AG04449 (cell line): ENCODE measurements at places on chromosomes 13 and 19.
A peak's percentile ranks its signal among the peaks of the same experiment; 100 is the strongest.

DNA sequence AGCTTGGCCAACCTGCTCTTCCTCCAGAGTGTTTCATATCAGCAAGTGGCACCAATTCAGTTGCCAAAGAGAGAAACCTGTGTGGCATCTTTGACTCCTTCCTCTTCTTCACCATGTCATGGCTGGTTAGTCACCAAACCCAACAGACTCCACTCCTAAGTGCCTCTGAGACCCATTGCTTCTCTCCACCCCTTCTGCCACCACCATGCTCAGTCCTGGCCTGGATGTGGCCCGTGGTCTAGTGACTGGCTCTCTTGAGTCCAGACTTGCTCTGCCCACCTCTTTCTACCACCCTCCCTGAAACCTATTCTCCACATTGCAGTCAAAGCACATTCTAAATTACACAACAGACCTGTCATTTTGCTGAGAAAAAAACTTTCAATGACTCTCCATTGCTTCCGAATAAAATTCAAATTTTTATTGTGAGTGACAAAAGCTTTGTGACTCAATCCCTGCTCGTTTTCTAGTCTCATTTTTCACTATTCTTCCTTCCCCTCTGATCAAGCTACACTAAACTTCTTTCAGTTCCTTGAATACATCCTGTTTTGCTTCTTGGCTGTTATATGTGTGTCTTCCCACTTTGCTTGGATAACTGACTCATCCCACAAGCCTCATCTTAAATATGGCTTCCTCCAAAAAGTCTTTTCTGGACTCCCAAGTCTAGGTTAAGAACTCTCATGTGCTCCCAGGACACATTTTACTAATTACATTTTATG, 12.0 kb upstream of the TNFSF11 start:
- no peak for DNase-seq

DNA sequence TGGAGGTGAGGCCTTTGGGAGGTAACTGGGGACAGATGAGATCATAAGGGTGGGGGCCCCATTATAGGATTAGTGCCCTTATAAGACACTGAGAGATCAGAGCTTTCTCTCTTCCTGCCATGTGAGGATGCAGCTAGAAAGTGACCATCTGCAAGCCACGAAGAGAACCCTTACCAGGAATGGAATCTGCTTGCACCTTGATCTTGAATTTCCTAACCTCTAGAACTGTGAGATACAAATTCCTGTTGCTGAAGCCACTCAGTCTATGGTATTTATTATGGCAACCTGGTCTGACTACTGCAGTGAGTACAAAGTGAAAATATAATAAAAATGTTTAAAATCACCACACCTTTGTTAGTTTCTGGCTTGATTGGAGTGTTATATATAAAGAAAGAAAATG, 388.0 kb downstream of the LMO7 start:
- no peak for DNase-seq

DNA sequence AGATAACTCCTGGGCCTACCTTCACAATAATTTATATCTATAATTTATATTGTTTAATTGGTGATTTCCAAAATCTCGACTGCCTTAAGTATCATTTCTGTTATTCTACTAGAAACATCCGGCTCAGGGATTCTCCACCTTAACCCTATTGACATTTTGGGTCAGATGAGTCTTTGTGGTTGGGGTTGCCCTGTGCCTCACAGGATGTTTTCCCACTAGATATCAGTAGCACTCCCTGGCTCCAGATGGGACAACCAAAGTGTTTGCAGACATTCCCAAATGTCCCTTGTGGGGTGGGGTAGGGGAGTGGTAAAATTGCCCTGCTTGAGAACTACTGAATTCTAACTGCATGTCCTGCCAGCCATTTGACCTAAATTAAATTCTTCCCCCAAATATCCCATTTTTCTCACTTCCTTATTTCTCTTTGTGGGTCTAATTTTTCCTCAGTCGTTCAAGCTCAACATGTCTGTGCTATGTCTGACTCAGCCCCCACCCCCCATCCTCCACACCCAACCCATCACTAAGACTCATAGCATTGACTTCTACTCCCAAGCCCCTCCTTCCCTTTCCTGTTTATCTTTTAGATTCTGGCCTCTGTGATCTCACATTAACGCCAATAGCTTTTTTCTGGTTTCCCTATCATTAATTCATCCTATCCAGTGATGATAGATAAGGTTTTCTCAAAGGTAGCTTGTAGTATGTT, 545.1 kb downstream of the EFNB2 start:
- no peak for DNase-seq

GRCh38 chr19:38004186-38004520, 97.1 kb downstream of the SIPA1L3 start:
- DNase-seq, result no peak

DNA sequence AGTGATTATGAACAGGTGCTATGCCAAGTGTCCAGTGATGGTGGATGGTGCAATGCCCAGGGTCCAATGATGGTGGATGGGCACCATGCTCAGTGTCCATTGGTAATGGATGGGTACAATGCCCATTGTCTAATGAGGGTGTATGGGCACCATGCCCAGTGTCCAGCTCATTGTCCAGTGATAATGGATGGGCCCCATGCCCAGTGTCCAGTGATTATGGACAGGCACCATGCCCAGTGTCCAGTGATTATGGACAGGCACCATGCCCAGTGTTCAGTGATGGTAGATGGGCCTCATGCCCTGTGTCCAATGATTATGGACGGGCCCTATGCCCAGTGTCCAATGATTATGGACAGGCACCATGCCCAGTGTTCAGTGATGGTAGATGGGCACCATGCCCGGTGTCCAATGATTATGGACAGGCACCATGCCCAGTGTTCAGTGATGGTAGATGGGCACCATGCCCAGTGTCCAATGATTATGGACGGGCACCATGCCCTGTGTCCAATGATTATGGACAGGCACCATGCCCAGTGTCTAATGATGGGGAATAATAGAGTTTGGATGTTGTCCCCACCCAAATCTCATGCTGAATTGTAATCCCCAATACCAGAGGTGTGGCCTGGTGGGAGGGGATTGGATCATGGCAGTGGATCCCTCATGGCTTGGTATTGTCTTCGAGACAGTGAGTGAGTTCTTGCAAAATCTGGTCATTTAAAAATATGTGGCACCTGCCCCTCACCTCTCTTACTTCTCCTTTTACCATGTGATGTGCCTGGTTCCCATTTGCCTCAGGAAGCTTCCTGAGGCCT, 87.8 kb downstream of the ANKRD10 start:
- DNase-seq, result no peak

- no peak for DNase-seq
These were observed 1.7 kb downstream of the ZNF446 start for GRCh38 chr19:58477871-58478270.

DNA sequence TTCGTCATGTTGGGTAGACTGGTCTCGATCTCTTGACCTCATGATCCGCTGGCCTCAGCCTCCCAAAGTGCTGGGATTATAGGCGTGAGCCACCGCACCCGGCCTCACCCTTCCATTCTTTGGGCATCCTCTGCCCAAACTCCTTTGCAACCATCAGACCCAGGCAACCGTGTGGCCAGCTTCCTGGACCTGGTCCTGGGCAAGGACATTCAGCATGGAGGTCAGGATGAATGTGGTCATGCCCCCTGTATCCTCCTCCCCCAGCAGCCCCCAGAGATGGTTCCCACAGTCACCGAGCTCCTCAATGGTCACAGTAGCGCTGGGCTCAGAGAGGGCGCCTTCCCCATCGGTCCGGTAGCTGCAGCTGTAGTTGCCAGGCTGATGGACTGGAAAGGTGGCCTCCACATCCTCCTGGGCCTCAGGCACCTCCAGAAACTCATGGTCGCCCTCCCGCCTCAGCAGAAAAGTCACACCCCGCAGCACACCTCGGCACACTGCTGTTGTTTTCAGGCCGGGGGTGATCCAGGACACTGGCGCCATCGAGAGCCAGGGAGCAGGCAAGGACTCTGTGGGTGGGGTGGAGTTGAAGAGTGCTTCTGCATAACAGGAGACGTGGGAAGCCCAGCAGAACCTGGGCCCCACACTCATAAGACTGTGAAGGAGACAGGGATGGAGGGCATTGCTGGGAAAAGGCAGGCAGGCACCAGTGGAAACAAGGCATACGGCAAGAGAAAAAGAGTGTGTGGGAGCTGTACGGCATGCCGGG, 1.1 kb downstream of the A1BG start:
- DNase-seq, result no peak

- no peak for DNase-seq
These were observed at the start of gene SYCN for GRCh38 chr19:39203372-39204341. Gene SYCN, minus strand, starts transcription at chr19:39204263. Its CDS starts 9 bp downstream, at chr19:39204254.

DNA sequence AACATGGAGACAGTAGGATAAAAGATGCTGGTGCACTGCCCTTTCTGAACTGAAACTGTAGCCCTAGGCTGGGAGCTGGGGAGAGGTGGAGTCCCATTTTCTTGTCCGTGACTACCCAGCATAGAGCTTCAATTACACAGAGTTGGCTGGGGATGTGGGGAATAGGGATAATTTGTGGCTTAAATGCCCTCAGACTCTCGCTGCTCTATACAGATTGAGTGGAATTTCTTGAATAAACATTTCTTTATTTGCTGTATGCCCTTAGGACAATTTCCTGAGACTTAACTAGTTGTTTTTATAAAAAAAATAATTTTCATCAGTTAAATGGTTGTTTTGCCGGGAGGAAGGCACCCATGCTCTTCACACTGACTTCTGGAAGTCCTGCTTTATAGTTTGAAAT, 7.2 kb downstream of the IGFL2 start:
- no peak for DNase-seq

- no peak for DNase-seq
These were observed 7.6 kb upstream of the ACSBG2 start for GRCh38 chr19:6127716-6128335.

GRCh38 chr13:109652531-109652930, 133.9 kb downstream of the IRS2 start:
- DNase-seq, result no peak

GRCh38 chr13:112781287-112781686, 91.4 kb downstream of the ATP11A start:
- DNase-seq, result no peak

- no peak for DNase-seq
These were observed 4.2 kb upstream of the CLEC4G start for GRCh38 chr19:7736148-7736547.

GRCh38 chr13:100440751-100441425, 147.7 kb downstream of the GGACT start:
- DNase-seq, result peak; percentile 12

DNA sequence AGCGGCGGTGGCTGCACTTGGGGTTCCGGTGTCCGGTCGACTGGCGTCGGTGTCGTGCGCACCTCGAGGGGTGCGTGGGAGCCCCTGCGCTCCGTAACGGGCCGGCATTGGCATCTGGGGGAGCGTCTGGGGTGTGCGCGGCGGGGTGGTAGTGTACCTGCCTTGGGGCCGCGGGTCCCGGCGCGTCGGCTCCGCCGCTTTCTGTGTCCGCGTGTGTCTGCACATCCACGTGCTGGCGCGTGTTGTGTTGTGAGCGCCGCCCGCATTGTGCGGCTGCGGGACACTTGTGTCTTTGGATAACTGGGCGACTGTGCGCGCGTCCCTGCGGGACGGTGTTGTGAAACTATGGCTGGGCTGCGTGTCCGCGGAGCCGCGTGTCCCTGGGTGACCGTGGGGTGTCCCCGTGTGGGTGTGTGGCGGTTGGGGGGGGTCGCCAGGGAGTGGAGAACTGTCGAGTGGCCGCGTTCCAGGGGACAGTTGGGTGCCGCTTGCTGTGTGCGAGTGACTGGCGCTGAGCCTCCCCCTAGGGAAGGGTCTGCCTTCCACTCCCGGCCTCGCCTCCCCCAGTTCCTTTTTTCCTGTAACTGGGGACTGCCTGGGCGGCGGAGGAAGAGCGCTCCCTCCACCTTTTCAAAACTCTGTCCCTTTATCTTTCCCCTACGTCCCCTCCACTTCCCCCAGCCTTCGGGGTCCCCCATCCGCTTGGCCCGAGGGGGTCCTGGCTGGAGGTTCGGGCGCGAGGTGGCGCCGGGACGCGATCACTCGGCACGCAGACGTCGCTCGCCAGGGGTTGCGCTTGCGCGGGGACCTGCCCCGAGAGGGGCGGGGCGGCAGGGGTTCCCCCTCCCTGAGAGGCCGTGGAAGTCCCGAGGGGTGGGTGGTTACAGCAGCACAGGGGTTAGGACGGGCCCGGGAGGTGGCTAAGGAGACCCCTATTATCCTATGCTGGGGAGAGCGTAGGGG, 5.7 kb upstream of the NFIC start:
- DNase-seq, result no peak

GRCh38 chr19:5112681-5113575, 144.0 kb downstream of the KDM4B start:
- no peak for DNase-seq
